ENCODE measurements at places on chromosomes 5 and 9. TPM values are rescaled to one million over a fixed set of nuclear protein-coding genes. Genes with fewer than 3 reads are reported as not detected.

The ROPN1L gene
- not detected for total RNA-seq

DNA sequence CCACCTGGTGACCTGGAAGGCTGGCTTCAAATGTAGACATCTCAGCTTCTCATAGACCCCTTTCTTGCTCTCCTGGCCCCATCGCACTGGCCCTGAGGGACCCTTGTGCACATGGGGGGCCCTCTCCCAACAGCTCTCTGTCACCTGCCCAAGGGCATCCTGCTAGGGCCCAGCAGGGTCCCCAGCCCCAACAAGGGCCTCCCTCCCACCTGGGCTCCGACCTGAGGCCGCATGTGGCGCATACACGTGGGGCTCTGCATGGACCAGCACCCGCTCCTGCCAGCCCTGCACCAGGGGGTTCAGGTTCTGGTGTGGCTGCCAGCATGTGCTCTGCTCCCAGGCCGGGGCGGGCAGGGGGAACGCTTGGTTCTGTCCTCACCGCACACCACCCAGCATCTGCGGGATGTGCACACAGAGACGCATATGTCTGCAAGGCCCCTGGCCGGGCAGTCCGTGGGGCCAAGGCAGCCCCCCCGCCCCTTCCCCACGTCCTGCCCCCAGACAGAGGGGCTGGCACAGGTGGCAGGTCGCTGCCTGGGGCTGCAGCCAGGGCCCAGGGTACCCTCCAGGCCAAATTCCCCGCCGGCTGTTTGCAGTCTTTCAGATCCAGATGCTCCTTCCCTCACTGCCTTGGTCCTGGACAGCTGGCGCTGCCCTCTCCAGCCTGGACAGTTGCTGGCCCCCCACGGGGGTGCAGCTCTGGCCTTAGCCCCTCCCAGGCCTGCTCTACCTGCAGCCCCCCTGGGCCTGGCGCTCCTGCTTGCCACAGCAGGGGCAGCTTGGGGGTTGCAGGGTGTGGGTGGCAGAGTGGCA, 17.9 kb upstream of the NRARP start:
- no peak for DNase-seq

GRCh38 chr9:127917603-127918002, 762 bp upstream of the ST6GALNAC4 start:
- no peak for DNase-seq

DNA sequence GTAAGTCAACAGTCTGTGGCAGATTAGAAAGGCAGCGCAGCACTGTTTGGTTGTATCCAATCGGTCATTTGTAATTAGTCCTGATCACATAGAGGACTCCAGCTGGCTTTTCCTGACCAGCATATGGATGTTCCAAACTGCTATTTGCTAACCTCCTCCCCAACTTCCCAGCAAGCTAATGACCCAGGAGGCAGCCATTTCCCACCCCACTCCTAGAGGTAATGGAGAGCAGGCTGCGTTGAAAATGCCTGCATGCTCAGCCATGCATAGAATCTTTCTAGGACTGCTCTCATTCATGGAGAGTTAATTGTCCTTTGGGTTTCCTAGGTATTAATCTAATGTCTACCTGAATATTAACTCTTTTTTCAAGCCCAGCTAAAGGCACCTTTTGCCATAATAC, 850.6 kb upstream of the WWC1 start:
- no peak for DNase-seq

- no peak for DNase-seq
Measured at GRCh38 chr9:122370869-122371755, at the start of gene PTGS1. TSS of gene PTGS1 (plus strand) at chr9:122371024. CDS start at chr9:122371085, 61 bp downstream.

- DNase-seq = no peak
Measured at GRCh38 chr9:7509576-7510145, 289.9 kb downstream of the DMAC1 start.

DNA sequence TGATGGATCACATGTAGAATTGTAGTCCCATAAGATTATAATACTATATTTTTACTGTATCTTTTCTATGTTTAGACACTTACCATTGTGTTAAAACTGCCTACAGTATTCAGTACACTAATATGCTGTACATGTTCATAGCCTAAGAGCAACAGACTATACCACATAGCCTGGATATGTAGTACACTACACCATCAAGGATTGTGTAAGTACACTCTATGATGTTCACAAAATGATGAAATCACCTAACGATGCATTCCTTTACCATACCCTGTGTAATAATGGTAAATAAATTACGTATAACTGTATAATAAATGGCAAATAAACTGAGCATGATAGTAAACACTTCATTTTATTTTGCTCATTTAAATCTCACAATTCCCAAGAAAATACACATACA, 60.3 kb downstream of the RICTOR start:
- DNase-seq = no peak

GRCh38 chr5:34609951-34610441, 46.1 kb upstream of the RAI14 start:
- DNase-seq = no peak

All from CD8-positive, alpha-beta memory T cell (primary cell).